A549 (cell line): ENCODE measurements at places on chromosomes 1 and 21.
A peak's percentile ranks its signal among the peaks of the same experiment; 100 is the strongest.

DNA sequence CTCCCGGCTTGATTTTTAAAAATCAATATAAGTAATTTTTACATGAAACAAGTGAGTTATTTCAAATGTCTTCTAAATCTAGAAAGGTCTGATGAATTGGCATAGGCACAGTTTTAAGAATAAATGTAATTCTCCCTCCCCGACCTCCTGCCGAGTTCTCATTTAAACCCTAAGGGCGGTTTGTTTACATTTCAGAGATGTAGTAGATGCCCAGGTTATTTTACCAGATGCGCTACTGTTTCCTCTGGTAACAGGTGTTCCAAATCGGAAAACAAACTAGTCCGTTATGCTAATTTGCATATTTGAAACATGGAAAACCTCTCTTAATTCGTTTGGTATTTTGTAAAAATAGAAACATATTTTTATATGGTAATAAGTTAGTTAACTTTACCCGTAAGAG lies 53.8 kb upstream of the CFAP126 start:
- DNase-seq: no peak

- DNase-seq: no peak
Observed at GRCh38 chr1:165858364-165858823, 31.0 kb downstream of the UCK2 start.

GRCh38 chr1:210792250-210793102 lies 341.5 kb downstream of the KCNH1 start:
- peak; percentile 58 for DNase-seq

DNA sequence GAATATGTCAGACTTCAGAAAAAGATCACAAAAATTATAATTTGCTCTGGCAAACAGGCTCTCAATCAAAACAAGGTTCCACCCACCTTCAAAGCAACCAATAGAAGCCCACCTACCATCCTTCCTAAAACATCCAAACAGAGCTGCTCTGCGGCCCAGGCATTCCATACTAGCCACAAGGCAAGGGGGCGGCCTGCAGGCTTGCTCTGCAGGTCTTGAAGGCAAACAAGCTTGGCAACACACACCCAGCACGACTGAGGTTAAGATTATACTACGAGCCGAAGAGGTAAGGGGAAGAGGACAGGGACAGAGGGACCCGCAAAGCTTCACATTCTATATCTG lies 207.3 kb downstream of the SLC45A1 start:
- no peak for DNase-seq

DNA sequence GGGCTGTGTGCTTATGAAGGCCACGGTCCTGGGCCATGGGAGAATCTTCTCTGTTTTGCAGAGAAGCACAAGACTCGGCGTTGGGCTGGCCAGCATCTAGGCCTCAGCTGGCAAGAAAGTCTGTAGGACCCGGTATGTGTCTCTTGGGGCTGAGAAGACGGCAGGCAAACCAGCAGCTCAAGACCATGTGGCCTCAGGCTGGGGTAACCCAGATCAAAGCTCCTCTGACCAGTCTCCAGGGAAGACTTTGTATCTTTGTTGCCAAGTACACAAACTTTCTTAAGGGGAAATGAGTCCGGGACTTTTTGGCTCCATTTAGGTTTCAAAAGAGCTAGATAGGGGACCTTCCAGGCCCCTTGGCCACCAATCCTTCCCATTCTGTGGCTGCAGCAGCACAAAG lies 60.1 kb downstream of the PTP4A2 start:
- no peak for DNase-seq

GRCh38 chr1:232528472-232529089 lies 101.4 kb downstream of the SIPA1L2 start:
- no peak for DNase-seq

- DNase-seq: no peak
Observed at GRCh38 chr1:234645964-234646363, 36.0 kb upstream of the IRF2BP2 start.

DNA sequence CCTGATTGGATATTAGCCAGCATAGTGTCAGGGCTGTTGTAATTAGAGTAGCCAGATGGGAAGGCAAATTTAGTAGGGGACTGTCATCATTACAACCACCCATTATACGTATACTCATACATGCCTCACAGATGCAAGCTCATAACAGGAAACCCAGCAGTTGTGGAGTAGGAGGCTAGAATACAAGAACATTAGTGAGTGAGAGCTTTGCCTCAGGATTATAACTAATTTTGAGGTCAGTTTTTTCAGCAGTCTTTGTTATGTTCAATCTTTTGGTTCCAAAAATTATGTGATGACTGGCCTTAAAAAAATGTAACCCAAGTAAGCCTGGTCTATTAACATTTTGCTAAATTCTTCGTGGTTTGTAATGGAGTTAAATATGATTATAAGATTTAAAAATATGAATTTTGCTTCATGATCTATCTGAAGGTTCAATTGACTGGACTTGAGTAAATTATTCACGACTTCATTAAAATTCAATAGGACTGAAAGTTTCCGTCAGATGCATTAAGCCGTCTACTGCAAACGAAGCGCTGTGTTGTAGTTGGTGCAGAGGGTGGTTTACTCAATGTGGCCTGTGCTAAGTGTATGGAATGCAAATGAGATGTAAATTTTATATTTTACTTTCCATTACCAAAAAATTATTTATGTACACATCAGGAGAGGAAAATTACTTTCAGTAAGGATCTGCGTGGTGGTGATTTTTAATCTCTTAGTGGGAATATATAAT lies 48.8 kb downstream of the KCNK1 start:
- no peak for DNase-seq

GRCh38 chr1:31708324-31708723 lies 4.5 kb upstream of the COL16A1 start:
- no peak for DNase-seq
